Brain (organoid and tissue), 16 donors: ENCODE measurements at places on chromosomes 12 and 14. TPM values are rescaled to one million over a fixed set of nuclear protein-coding genes. Genes with fewer than 3 reads are reported as not detected.

The ZNF268 gene
- 3.1 TPM for polyA plus RNA-seq

The CLIP1 gene
- polyA plus RNA-seq: 14.6 TPM

The SLC22A17 gene
- polyA plus RNA-seq: 298 TPM

The CACNA1C gene
- 1.6 TPM for polyA plus RNA-seq

The EID3 gene
- polyA plus RNA-seq: 2.2 TPM

- no peak for DNase-seq
Observed at GRCh38 chr14:70655110-70655826, 13.6 kb downstream of the TTC9 start.

DNA sequence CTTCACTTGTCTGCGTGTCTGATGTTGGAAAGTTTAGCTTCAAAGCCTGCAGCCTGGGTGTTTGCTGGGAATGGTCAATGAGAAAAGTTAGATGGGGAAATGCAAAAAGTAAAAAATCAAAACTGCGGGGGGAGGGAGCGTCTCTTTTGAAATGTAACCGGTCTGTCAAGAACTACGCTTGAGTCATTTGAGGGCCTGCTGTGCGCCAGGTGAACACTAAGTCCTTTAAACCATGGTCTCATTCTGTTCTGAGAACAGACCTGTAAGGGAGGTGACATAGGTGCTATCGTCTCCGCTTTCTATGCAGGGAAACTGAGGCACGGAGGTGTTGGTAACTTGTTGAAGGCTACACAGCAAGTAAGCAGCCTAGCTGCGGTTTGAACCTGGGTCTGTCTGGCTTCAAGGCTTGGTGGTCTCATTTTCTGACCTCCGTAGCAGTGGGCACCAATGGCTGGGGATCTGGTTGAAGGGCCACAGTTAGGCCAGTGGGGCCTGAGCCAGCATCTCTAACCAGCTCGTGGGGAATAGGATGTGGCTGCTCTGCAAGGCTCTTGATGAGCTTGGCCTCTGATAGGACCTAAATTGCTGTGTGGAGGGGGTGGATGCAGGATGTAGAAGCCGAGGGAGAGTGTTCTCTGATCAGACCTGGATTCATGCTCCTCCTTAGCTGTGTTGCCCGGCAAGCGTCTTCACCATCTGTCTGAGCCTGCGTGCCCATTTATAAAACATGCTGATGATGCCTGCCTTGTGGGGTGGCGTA lies 41.5 kb downstream of the KCTD10 start:
- no peak for DNase-seq

DNA sequence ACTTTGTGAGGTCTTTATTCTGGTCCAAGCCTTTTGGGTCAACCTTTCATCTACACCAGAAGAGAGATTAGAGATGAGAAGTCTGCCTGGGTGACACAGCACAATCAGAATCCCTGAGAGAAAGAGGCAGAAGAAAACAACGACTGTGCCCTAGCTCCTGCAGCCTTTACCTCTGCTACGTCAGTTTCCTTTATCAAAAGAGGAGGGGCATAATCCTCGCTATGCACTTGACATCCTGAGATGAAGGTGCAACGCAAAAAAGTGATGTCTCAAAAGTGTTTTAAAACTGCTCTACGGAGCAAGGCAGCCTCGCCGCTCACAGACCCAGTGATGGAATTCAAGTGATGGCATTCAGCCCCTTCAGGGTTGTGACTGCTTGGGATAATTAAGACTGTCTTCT lies 21.7 kb downstream of the ZDHHC22 start:
- DNase-seq: no peak

GRCh38 chr12:111807232-111807631 lies 34.8 kb upstream of the MAPKAPK5 start:
- no peak for DNase-seq

DNA sequence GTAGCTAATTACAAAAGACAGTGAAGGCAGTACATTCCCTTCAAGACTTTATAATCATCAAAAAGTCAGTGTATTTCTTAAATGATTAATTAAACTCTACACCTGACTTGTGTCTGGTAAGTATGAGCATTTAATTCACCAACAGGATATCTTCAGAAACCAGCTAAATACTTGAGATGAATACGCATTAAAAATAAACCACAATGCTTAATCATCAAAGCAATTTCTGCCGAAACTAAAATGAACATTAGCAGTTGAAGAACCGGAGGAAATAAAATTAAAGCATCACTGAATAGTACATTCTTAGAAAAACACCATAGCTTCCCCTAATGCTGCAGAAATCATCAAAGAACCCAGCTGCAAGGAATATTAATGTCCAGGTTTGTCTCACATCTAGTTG lies 32.7 kb downstream of the SLC25A21 start:
- DNase-seq: no peak

GRCh38 chr12:126762150-126762549 lies 1504.8 kb upstream of the TMEM132C start:
- no peak for DNase-seq

GRCh38 chr12:89260841-89261637 lies 91.3 kb downstream of the DUSP6 start:
- no peak for DNase-seq

GRCh38 chr14:39398382-39398781 lies 33.9 kb downstream of the FBXO33 start:
- DNase-seq: no peak

DNA sequence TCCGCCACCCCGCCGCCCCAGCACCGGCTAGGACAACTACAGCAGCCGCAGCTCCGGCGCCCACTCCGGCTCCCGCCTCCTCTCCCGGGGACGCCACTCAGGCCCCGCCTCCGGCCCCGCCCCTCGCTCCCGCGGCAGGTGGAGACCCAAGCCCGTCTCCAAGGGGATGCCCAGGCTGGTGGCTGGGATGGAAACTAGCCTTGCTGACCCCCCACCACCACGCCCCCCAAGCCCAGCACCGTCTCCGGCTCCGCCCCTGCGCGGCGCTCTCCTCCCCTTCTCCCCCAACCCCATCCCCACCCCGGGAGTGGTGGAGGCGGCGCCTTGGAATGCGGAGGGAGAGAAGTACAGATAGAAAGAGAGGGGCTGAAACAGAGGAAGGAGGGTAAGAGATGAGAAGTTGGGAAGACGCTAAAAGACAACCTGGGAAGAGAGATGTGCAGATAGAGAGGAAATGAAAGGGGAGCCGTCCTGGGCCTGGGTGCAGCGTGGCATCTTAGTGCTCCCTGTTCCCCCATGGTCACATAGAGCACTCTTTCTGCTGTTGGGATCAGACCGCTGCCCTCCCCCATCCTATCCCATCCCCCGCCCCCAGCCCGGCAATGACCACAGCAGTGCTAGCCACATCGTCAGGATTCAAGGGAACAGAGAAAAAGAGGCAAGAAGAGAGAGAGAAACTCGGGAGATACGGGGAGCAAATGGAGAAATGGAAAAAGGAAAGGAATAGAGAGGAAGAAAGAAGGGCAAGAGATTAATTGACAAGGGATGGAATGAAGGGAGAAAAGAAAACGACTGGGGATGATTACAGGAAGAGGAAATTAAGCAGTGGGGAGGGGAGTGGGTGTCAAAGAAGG lies at the start of gene ITGA7:
Gene ITGA7, minus strand, starts transcription at position 64 of the 854 bp plus-strand sequence. CDS start 222 bp downstream, outside the sequence.
- DNase-seq: peak; percentile 82

DNA sequence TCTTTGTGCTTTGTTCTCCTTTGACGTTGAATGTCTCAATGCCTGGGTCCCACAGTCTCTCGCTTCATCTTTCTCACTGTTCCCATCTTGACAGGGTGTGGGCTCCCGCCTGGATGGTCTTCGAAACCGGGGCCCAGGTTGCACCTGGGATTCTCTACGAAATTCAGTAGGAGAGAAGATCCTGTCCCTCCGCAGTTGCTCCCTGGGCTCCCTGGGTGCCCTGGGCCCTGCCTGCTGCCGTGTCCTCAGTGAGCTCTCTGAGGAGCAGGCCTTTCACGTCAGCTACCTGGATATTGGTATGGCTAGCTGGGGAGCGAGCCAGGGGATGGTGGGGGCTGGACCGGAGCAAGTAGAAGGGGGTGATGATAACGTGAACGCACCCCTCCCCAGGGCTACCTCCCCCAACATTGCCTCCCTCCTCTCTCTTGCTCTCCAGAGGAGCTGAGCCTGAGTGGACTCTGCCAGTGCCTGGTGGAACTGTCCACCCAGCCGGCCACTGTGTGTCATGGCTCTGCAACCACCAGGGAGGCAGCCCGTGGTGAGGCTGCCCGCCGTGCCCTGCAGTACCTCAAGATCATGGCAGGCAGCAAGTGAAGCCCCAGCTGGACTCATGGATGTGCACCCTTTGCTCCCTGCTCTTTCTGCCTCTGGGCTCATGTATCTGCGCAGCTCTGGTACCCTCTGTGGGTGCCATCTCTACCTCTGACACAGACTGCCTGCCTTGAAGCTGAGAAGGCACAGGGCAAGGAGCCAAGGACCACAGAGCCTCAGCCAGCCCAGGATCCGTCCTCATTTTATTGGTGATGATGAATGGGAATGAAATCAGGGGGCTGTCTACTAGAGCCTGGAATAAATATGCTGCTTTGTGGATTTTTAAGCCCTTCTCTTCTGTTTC lies 1.5 kb downstream of the NPFF start:
- no peak for DNase-seq
